ENCODE measurements at places on chromosomes 6 and 20.

DNA sequence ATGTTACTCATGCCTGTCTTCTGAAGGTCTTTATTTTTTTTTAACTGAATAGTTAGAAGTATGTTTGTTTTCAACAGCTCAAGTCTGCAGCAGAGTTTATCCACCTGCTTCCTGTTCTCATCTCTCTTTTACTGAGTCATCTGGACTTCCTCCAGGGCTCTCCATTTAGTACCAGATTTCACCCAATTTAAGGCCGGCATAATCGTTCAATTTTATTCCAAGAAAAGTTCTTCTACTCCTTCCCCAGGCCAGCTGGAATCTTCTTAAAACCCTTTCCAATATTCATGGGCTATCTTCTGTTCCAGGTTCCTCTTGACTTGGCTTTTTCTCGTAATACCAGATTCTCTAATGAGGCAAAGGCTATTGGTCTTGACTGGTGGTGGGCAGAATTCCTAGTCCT lies 79.0 kb upstream of the LAMA2 start:
- peak; percentile 12 for DNase-seq

DNA sequence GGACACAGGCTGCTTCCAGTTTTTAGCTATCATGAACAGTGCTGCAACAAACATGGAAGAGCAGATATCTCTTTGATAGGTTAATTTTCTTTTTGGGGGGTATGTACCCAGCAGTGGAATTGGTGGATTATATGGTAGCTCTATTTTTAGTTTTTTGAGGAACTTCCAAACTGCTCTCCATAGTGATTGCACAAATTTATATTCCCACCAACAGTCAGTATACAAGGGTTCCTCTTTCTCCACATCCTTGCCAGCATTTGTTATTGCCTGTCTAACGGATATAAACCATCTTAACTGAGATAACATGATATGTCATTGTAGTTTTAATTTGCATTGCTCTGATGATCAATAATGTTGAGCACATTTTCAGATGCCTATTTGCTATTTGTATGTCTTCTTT lies 237.6 kb downstream of the MMUT start:
- peak; percentile 66 for DNase-seq

GRCh38 chr6:105797983-105798453 lies 288.1 kb upstream of the PRDM1 start:
- DNase-seq, result no peak

DNA sequence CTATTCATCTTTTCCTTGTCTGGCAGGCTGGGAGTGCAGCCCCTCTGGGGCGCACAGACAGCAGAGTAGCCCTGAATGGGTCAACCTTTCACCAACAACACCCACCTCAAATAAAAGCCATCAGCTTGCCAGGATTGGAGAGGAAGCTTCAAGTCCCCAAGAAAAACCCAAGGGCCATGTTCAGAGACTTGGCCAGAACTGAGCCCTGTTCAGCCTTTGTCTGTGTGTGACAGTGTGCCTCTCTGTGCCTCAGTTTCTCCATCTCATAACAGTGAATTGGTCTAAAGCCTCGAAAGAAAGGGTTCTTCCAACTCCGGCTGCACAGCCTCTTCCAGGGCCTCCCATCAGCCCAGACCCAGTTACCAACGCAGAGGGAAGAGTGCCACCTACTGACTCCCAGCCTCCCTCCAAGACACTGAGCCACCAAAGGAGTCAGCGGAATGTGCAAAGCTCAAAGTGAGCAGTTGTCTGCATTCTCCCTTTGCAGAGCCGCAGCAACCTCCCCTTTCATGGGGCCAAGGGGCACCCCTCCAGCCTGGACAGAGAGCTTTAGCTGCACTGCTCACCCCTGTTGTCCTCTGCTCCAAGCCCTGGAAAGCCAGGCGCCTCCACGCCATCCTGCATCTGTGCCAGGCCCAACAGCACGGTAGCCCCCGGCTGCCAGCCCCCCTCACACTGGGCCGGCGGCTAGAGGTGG lies 82.7 kb upstream of the TOP1 start:
- peak; percentile 82 for DNase-seq

DNA sequence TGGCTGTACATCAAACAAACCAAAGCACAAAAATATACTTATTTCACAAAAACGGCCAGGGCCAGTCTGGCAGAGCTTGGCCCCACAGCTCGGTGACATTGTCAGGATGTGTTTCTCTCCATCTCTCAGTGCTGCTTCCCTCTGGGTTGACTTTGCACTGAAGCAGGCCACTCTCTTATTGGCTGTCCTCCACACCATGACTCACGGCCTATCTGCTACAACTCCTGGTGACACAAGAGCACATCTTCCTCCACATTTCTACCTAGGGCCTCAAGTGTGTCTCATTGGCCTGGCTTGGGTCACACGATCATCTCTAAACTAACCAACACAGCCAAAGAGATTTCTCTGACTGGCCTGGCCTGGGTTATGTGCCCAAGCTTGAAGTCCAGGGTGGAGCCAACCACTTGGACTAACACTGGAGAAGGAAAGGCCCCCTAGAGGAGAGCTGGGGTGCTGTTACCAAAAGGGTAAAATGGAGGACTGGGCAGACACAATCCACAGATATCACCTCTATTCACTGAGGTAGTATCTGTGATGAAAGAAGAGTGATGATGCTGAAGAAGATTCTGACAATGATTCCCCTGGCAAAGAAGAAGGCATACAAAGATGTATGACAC lies 159.8 kb upstream of the TSHZ2 start:
- no peak for DNase-seq

GRCh38 chr6:117496383-117496990 lies 14.0 kb downstream of the DCBLD1 start:
- no peak for DNase-seq

- no peak for DNase-seq
These were observed 26.0 kb upstream of the SCRT2 start for GRCh38 chr20:701401-702129.

DNA sequence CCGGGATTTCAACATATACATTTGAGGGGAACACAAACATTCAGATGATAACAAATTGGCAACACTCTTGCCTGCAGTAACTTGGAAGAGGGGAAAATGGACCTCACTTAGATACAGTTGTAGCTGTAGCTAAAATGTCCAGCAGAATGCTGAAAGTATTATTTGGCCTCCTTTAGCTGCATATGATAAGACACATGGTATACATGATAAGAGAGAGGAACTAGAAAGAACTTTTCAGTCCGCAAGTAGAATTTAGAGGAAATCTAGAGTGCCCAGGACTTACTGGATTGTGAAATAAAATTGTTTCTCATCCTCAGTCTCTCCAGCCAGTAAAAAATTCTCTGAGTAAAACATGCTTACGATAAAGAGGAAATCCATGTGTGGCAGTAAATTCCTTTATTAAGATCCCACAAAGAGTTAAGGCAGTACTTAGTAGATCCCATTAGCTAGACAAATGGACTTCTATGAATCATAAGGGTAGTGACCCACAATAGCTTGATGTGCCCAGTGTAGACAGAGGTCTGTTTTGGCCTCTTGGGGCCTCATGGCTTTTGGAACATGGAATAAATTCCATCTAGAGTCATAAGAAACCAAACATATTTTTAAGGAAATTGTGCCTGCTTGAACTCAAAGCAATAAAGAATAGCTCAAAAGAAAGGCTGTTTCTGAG lies 87.9 kb upstream of the RBM24 start:
- DNase-seq, result no peak

DNA sequence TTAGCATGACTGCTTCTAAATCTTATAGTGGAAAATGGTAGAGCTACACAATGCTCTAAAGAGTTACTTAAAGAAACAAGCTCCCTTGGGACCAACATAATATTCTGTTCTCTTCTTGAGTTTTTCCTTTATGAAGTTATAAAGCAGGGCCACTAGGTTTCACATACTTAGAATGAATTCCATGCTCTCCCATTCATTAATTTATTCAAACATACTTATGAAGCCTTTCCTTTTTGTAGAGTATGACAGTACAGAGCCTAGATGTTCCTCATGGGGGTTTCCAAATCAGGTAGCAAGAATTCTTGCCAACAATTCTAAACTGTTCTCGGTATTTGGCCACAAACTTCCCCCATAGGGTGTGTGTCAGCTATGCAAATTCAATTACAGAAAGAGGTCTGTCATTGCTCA lies 20.6 kb upstream of the FABP7 start:
- DNase-seq, result no peak

DNA sequence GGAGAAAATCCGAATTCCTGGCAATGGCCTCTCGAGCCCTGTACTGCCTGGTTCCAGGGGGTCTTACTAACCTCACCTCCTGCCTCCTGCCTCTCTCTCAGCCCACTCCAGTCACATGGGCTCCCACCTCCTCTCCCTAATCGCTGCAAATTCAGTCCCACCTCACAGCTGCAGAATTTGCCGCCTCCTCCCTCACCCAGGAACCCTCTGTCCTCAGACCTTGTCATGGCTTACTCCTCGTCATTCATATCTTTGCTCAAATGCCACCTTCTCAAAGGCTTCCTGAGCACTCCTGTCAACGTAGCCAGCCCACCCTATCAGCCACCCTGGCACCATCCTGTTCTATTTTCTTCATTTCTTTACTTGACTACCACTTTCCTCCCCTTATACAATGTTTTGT lies 89.0 kb downstream of the SLC2A10 start:
- no peak for DNase-seq

Data from Kasumi-1 (cell line).